Ovary (tissue), 10 donors: ENCODE measurements at places on chromosomes 5 and 9. TPM values are rescaled to one million over a fixed set of nuclear protein-coding genes. Genes with fewer than 3 reads are reported as not detected.

DNA sequence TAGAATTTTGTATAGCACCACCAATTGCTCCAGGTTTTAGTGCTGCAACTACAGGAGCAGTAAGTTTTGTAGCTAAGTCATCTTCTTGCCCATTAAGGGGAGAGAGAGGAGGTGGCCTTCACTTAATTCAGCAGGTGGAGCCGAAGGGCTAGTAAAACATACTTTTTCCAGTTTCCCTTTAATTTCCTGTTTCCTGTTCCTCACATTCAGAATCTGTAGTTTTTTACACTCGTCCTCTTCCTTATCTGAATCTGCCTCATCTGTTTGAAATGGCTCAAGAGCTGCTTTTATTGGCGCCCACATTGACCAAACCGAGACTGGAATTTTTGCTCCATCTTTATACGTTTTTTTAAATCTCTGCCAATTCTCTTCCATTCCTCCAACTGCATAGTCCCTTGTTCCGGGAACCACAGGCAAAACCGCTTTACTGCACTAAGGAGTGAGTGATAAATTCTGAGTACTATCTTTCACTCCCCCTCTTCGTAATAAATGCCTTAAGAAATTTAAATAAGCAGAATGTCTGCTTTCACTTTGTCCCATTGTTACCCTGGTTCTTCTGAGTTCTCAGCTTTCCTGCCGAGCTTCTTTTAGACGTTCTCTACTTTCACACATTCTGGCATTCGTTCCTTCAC lies 133.9 kb downstream of the DROSHA start:
- H3K4me3 ChIP-seq: no peak overlapping the region
- no peak overlapping the region for H3K27ac ChIP-seq
- no peaks in the 10 kb centered on the region for H3K27me3 ChIP-seq
- DNase-seq: no peak
- no peaks in the 10 kb centered on the region for H3K4me1 ChIP-seq
- H3K36me3 ChIP-seq: no peaks in the 10 kb centered on the region

DNA sequence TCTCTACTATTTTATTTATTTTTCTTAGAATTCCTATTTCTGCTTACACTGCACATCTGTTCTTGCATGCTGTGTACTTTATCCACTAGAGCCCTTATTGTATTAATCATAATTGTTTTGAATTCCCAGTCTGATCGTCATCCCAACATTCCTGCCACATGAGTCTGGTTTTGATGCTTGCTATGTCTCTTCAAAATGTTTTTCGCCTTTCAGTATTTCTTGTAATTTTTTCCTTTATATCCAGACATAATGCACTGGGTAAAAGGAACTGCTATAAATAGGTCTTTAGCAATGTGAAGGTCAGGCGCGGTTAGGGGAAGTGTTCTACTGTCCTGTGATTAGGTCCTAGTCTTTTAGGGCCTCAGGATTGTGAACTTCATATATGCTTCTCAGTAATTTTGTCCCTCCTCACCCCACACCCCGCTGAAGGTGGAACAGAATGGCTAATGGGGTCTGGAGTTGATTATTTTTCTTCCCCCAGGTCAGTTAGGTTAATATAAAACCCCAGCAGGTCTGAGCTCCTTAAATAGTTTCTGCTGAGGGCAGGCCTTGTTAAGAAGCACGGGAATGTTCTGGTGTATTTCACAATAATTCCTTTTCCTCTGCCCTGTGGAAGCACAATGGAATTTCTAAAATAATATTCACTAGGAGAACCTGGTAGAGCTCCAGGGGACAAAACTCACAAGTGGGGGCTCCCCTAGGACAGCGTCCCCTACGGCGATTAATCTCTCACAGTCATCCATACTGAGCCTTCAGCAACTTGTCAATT lies 146.6 kb upstream of the TUT7 start:
- no peaks in the 10 kb centered on the region for H3K27me3 ChIP-seq
- H3K36me3 ChIP-seq: no peaks in the 10 kb centered on the region
- H3K4me1 ChIP-seq: peaks cover 5% of the 10 kb centered on the region
- no peak for DNase-seq
- H3K27ac ChIP-seq: peak overlapping the region; percentile 49
- no peak overlapping the region for H3K4me3 ChIP-seq

GRM6 gene
- not detected for polyA plus RNA-seq

ANKRD18B gene
- polyA plus RNA-seq: not detected

IFNA2 gene
- not detected for polyA plus RNA-seq

CNTNAP3 gene
- polyA plus RNA-seq: 0.71 TPM
